ENCODE measurements at places on chromosomes 11 and 22.

GRCh38 chr22:38289583-38290082 is 16.8 kb upstream of the TMEM184B start:
- DNase-seq, result no peak

DNA sequence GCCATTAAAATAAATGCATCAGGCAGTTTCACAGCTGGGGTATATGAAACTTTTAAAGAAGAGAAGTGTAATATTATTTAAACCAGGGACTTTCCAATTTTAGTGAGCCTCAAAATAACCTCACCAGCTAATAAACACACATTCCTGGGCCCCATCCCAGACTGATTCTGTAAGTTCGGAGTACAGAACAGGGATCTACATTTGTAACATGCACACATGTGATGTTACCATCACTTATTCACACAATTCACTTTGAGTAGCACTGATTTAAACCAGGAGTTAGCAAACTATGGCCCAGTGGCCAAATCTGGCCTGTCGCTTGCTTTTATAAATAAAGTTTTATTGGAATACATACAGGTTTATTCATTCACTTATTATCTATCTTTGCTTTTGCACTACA is 62.0 kb downstream of the STK33 start:
- DNase-seq, result no peak

DNA sequence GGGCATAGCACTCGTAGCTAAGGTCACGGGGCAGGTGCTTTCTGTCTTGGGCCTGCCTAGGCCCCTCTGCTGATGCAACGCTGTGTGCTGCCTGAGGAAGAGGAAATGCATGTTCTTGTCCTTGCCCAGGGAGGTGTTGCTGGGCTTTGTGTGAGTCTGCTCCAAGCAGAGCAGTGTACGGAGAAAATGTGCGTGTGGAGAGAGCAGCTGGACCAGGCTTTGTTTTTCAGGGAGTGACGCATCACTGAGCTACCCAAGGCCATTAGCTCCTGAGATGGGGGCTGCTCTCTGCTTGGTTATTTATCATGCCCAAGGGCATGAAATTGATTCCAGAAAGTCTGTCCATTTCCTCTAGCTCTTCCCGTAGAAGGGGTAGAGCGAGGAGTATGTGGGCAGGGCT is 82.9 kb upstream of the THY1 start:
- DNase-seq, result no peak

GRCh38 chr11:120550007-120550406 is 38.5 kb downstream of the GRIK4 start:
- no peak for DNase-seq

GRCh38 chr22:35043252-35043933 is 22.6 kb upstream of the ISX start:
- no peak for DNase-seq

- no peak for DNase-seq
Measured at GRCh38 chr11:114239753-114240161, 56.4 kb upstream of the NNMT start.

GRCh38 chr22:26322179-26322905 is 106.7 kb upstream of the ASPHD2 start:
- no peak for DNase-seq

GRCh38 chr11:69983571-69983877 is 94.6 kb upstream of the ANO1 start:
- no peak for DNase-seq

DNA sequence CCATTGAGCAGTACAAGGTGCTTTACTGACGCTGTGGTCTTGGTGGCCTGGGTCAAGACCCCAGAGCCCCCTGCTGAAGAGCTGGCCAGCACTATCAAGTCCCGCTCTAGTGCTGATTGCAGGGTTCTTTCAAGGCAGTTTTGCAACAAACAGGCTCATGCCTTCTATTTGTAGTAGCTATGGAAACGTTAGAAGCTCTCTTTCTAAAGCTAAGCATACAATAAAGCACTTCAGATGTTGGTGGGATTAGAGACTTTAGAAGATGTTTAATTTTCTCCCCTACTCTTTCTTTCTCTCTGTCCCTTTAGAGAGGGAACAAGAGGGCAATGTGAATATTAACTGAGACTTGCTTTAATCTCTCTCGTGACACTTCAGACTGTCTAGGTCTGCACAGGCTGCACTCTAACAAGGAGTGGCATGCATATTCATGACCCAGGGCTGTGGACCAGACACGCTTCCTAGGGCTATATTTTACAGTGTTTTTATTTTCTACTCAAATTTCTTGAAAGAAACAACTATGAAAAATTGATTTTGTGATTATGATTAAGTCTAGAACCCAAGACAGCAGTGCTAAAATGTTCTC is 138.6 kb downstream of the WNT7B start:
- DNase-seq, result no peak

DNA sequence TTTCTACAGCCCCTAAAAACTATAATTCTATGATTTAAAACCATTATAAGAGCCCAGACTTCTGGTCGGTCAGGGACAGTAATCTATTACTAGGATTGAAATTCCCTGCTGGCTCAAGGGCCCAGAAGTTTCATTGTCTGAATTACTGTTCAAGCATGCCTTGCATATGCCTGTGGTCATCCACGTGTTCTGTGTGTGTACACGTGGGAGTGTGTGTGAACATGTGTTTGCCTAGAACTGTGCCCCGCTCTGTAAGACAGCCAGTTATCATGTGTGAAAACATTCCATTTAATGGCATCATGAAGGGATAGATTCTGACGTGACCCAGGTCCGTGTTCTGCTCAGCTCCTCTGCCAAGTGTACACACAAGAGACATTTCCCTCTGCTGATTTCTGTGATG is 189.3 kb upstream of the NECTIN1 start:
- no peak for DNase-seq

DNA sequence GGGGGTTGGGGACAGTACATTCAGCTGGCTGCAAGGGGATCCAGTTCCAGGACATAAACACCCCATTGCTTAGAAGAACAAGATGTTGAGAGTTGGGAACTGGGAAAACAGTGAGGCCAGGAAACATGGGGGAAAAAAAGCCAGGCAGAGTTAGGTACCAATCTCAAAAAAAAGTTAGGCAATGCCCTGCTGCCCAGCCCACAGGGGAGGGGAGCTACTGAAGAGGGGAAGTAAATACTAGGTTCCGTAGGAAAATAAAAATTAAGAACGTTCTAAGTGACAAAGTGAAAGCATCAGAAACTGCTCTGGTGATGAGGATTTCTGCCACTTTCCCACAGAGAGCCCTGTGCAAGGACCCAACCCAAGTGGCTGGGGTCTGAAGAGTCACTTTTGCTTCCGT is 12.0 kb downstream of the SPTBN2 start:
- no peak for DNase-seq

DNA sequence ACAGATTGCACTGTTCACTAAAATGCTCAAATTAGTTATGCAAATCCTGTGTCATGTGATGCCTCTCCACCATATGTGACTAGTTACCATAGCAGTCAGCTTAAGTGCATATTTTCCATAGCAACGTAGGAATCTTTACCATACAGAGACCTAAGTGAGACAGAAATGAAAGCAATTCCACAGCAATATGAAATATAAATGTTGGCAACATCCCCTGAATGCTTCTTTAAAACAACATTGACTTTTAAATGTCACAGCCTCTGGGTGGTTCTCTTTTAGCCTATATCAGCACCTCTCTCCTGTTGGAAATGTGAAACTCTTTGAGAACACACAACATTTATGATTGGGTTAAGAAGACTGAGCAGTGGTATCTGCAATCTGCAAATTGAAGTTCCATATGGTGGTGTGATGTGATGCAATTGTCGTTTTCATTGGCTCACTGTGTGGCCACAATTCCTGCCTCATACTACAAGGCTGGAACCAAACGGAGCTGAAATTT is 814.6 kb downstream of the DLG2 start:
- DNase-seq, result no peak

GRCh38 chr11:72125956-72126355 is 9.6 kb upstream of the FOLR3 start:
- DNase-seq, result no peak

DNA sequence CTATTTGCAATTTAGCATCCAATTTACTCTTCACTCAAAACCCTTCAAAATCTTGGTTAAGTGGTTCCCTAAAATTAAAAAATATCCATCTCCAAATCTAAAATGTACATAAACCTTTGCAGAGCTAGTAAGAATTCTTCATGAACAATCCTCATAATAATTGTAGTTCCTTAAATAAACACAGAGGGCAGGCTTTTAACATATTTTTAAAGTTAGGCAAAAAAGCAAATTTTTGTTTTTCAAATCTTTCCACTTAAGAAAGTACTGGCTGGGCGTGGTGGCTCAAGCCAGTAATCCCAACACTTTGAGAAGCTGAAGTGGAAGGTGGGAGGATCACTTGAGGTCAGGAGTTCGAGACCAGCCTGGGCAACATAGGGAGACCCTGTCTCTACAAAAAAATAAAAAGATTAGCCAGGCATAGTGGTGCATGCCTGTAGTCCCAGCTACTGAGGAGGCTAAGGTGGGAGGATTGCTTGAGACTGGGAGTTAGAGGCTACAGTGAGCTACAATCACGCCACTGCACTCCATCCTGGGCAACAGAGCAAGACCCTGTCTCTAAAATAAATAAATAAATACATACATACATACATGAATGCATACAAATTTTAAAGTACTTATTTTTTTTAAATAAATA is 25.1 kb upstream of the PLAAT3 start:
- DNase-seq, result no peak

- DNase-seq, result no peak
Measured at GRCh38 chr11:84144531-84144930, 858.4 kb upstream of the CCDC90B start.

DNA sequence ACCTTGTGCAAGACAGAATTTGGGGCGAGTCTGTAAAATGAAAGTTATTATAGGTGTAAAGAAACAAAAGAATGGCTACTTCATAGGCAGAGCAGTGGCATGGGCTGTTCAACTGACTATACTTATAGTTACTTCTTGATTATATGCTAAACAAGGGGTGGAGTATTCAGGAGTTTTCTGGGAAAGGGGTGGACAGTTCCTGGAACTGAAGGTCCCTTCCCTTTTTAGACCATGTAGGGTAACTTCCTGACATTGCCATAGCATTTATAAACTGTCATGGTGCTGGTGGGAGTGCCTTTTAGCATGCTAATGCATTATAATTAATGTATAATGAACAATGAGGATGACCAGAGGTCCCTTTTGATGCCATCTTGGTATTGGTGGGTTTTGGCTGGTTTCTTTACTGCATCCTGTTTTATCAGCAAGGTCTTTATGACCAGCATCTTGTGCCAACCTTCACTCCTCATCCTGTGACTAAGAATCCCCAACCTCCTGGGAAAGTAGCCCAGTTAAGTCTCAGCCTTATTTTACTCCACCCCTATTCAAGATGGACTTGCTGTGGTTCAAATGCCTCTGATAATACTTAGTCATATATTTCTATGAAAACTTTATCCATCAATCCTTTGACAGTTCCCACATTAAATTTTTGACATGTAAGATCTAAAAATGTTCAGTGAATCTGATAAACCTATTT is 118.6 kb downstream of the ARHGAP42 start:
- no peak for DNase-seq

GRCh38 chr11:99534812-99535211 is 514.1 kb downstream of the CNTN5 start:
- DNase-seq, result no peak

DNA sequence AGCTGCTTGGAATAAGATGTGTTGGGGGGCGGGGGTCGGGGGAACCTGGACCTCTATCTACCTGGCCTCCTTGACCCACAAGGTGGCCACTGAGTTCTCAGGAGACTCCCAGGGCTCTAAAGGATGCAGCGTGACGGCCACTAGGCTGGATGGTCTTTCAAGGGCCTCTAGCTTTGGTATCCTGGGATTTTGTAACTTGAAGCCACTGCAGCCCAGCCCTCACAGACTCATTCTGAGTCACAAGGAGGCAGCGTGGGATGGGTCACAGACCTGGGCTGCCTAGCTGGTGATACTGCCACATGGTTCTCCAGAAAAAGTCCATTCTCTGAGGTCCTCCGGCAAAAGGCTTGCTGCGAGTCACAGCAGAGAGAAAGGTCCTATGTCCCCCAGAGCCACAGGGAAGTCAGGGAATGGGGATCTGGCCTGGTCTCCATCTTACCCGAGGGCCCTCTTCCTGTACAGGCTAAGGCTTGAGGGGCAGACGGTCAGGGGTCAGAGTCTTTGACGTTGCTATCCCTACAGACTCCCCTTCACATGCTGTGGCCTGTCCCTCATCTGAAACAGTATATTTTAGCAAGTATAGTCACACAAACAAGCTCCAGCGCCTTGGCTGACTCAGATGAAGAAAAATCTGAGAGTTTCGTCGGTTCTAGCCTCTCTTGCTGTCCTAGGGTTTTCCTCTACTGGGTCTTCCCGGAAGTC is 52.4 kb downstream of the KCNC1 start:
- DNase-seq, result no peak

DNA sequence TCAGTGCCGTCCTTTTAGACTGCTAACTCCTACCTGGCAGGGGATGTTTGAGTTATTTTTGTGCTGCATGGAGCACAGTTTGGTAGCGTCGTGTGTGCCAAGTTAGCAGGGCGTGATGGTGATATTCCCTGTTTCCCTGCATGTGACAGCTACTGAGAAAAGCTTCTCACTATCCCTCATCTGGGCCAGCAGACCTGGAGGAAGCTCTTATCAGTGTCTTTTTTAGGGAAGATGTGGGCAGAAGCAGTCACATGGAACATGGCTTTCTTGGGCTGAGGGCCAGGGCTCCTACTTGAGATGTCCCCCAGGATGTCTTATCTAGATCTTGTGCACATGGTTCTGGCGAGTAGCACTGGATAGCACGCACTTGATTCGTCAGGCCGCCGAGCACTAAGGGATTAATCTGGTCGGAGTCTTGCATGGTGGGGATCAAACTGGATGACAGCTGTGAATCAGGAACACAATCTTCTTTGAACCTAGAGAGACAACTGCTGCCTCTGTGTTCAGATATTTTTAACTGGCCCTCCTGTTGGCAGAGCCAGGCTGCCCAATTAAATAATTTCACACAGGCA is 33.8 kb downstream of the TECTA start:
- DNase-seq, result no peak

DNA sequence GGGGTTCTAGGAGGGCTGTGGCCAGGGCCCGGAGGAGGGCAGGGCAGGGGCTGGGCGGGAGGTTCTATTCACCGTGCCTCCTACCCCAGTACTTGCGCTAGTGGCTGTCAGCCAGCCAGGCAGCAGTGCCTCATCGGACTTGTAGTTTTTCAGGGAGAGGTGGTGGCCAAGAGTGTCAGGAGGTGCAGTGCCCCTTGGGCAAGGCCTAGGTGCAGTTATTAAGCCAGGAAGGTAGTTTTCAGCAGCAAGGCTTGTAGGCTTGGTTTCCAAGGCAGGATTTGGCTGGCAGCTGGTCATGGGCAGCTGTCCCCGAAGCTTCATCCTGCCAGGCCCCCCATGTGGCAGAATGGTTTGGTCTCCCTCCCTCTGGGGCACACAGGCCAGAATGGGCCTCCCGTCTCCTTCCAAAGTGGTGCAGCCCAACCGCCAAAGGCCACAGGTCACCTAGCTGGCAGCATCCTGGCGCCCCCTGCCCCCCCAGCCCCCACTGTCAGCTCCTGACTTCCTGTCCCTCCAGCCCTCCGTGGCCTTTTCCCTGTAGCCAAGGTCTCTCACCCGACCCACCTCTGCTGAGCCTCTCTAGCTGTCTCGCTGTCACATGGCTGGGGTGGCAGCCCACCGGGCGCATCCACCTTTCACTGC is 8.5 kb downstream of the CCDC88B start:
- DNase-seq, result no peak

- no peak for DNase-seq
Measured at GRCh38 chr11:118882491-118882890, 1.2 kb upstream of the CXCR5 start.

Data from DND-41 (cell line).